Large intestine (tissue), 12 donors: ENCODE measurements at places on chromosomes 3 and 15.

GRCh38 chr15:58040150-58040549 is 25.4 kb downstream of the ALDH1A2 start:
- no peaks in the 10 kb centered on the region for H3K36me3 ChIP-seq
- H3K27me3 ChIP-seq = no peaks in the 10 kb centered on the region
- H3K4me1 ChIP-seq = peaks cover 11% of the 10 kb centered on the region

GRCh38 chr15:100721758-100722550 is 119.6 kb downstream of the ASB7 start:
- H3K27me3 ChIP-seq = no peaks in the 10 kb centered on the region
- no peak overlapping the region for H3K4me3 ChIP-seq
- DNase-seq = peak; percentile 84
- peaks cover 17% of the 10 kb centered on the region for H3K4me1 ChIP-seq
- H3K36me3 ChIP-seq = no peaks in the 10 kb centered on the region

DNA sequence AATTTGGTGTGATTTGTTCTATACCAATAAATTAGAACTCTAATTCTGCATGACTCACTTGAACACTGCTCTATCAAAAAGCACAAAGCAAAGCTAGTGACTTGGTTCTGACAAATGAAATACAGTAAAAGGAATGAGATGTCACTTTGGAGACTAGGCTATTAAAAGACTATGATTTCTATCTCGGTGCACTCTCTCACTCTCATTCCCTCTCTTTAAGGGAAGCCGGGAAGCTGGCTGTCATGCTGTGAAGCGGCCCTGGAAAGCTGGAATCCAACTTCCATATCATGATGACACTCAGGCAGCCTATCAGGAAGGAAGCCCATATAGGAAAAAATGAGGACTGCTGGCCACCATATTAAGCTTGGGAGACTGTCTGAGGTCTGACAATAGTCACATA is 590.1 kb upstream of the CBLB start:
- H3K36me3 ChIP-seq = no peaks in the 10 kb centered on the region
- no peak overlapping the region for H3K27ac ChIP-seq
- H3K4me3 ChIP-seq = no peak overlapping the region
- no peaks in the 10 kb centered on the region for H3K27me3 ChIP-seq
- no peaks in the 10 kb centered on the region for H3K4me1 ChIP-seq

- H3K27me3 ChIP-seq = no peaks in the 10 kb centered on the region
- H3K4me1 ChIP-seq = peaks cover 4% of the 10 kb centered on the region
- no peak overlapping the region for H3K27ac ChIP-seq
- no peak for DNase-seq
These were observed 78.8 kb downstream of the AAGAB start for GRCh38 chr15:67175643-67176071.
